T follicular helper cell (primary cell): ENCODE measurements at places on chromosomes 11 and 22.

- DNase-seq = no peak
These were observed 266.9 kb downstream of the AASDHPPT start for GRCh38 chr11:106344394-106344793.

DNA sequence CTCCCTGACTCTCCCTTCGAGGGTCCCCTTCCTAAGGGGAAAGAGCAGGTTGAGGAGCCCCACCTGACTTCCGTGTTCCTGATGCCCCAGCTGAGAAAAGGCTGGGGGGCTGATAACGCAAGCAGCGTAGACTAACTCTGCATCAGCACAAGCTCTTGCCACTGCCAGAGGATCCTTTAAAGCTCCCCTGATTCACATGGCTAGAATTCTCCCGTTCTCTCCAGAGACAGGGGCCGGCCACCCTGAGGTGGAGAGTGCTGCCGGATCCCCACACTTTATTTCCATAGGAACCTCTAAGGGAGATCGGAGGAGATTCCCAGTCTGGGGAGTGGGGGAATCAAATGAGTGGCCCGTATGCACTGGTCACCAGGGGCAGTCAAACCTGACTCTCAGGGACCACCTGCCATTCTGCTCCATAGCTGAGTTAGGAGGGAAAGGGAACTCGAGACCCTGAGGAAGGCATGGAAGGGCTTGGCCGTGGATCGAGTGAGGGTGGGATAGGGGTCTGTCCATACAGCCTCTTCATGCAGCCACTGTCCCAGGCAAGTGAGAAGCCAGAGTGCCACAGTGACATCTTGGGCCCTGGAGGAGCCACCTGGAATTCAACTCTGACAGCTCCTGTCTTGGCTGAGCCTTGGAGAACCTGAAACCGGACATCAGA is 1.4 kb upstream of the VSIG10L2 start:
- no peak for DNase-seq

- no peak for DNase-seq
These were observed 65.1 kb upstream of the RASD2 start for GRCh38 chr22:35475545-35475944.

DNA sequence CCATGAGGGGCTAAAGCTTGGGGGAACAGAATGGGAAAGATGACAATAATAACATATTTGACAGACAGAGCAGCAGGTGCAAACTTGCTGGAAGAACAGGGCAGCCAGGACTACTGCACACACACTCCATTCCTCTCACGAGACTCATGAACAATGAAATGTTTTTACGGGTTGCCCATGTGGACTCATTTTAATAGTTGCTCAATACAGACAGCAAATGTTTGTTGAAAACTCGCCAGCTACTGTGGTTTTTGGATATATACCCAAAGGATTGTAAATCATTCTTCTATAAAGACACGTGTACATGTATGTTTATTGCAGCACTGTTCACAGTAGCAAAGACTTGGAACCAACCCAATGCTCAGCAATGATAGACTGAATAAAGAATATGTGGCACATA is 10.3 kb downstream of the SYT13 start:
- no peak for DNase-seq

- DNase-seq = no peak
These were observed 854.0 kb downstream of the BRD1 start for GRCh38 chr22:48973694-48974041.

DNA sequence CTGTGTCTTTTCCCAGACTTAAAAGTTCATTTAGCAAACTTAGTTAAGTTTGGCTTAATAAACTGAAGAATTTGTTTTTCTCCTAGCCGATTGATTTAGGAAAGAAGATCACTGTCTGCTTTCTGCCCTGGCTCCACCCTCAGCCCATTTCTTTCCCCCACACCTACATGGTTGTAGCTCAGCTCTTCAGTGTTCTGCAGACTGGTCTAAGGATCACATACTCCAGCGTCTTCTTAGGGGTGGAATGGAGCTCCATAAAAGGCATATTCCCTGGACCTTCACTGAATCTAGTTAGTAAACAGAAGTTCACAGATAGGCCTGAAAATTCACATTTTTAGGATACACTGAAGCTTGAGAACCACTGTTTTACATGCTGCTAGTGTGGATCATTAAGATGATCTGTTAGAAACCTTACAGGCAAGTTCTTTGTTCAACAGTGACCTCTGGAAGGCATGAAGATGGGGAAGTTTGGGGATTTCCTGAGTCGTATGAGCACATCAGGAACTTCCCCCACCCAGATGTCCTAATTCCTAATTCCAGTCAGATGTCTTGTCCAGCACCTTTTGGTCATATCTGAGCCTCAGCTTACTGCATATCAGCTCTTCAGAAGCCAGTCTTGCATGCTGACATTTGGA is 16.8 kb downstream of the PIWIL4 start:
- DNase-seq = no peak

DNA sequence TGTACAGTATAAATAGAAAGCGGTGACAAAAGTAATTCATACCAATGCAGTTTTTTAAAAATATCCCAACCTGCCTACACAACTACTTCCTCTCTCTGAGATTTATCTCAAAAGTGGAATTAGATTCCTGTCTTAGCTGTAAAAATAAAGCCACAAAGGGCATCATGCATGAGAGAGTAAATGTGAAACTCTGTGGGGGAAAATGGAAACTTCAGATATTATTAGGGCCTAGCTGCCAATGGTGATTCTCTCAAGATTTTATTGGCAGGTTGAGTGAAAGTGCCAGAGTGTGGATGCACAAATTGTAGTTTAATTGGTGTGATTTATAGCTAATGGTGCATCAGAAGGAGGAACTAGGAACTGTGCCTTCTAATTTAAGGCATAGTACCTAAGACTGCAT is 356.9 kb upstream of the CCDC90B start:
- no peak for DNase-seq

GRCh38 chr22:43990044-43990443 is 34.1 kb upstream of the PARVB start:
- no peak for DNase-seq
